ENCODE measurements at places on chromosomes 6 and 20.
A peak's percentile ranks its signal among the peaks of the same experiment; 100 is the strongest.

- no peak for DNase-seq
Measured at GRCh38 chr6:149028767-149029405, 282.1 kb downstream of the UST start.

DNA sequence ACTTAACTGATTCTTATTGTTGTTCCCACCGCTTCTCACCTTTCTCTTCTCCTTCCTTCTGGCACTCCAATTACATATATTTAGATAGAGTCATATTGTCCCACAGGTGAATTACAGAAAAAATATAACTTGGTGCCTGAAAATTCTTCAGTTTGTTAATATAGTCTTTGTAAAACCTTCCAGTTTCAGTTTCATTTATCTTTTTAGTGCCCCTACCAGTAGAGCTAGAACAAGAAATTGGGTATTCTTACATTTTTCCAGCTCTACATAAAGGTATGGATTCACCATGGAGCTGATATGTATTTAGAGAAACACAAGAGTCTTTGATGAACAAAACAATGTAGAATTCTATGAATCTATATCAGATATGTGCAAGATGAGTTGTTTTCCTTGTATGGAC, 10.7 kb downstream of the MANEA start:
- no peak for DNase-seq

DNA sequence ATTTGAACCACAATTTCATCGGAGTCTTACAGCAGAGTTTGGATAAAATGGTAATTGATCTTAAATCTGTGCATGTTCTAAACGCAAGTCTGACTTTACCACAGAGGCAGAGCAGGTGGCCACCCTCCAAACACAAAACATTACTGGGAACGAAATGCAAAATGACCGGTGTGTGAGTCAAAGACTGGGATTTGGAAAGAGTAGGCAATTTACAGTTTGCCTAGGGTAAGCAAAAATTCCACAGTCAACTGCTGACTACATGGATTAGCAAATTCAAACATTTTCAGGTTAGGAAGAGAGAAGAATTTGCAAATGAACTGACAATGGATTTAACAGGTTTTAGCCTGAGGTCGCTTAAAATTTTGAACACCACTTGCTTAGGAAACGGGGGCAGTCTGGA, 444.4 kb downstream of the HDGFL1 start:
- DNase-seq: no peak

- no peak for DNase-seq
Measured at GRCh38 chr20:35326021-35326739, 34.0 kb upstream of the FAM83C start.

GRCh38 chr20:21981597-21982344, 276.3 kb downstream of the PAX1 start:
- DNase-seq: no peak

GRCh38 chr6:6547110-6547879, 41.2 kb upstream of the LY86 start:
- peak; percentile 80 for DNase-seq

- DNase-seq: no peak
Measured at GRCh38 chr6:18412068-18412467, 24.9 kb downstream of the RNF144B start.
